A549 (cell line): ENCODE measurements at places on chromosomes 7 and 10.

DNA sequence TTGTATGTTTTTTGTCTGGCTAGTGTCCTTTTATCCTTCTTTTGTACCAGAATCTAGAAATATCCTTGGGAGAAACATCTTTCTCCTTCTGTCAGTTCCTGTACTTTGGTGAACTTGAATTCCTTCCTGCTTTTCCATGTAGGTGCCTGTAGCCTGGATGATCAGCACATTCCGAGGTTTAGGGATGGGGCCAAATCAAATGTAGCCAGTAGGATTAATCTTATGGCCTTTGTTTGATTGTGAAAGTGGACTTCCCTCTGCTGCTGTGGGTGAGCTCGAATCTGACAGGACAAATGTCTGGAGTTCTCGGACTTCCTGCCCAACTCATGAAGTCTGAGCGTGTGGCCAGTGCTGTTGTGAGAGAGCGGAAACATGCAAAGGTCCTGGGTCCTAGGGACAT is 33.2 kb upstream of the NAMPT start:
- DNase-seq = no peak

DNA sequence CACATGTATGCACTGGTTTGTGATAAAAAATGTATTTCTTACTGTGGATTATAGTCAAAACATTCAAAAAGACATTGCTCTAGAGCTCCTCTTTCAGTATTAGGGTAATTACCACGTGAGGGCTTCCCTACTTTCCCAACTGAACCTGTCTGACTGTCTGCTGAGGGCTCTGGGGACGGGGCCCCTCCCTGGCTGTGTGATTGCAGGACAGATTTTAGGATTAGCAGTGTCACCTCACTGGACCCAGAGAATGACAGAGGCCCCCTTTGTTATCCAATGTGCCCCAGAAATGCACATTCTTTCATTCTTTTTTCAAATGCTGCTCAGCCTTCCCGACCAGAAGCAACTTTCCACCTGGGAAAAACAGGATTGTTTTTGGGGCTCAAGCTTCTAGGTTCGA is 43.6 kb upstream of the MXI1 start:
- no peak for DNase-seq

- DNase-seq = peak; percentile 83
These were observed at the start of gene GALNT11 for GRCh38 chr7:152025077-152025936. GALNT11 (plus strand) TSS chr7:152025674; CDS start chr7:152094228, 68,554 bp downstream.

DNA sequence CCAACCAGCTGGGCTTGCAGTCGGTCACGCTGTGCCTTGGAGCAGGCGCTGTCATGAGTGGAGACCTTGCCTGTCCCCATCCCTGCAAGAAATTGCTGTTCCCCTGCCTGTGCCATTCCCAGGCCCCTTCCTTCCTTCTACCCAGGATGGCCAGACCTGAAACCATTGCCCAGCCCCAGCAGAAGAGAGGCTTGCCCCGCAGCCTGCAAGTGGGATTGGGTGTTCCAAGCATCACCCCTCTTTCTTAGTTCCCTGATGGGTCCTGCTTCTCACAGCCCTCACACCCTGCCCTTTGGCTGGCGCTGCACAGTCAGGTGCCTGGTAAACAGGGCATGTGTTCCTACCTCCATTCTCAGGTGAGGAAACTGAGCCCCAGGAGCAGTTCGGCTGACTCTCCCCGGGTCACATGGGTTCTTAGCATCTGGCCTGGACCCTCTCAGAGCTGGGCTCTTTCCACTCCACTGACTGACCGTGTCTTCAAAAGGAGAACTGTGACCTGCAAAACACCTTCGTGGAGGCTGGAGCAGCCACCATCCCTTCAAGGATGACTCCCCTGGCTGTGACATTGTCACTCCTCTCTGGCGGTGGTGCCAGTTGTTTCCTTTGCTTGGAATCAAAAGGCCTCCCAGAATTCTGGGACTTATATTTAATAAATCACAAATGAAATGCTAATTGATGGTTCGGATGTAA is 41.9 kb upstream of the PDCD4 start:
- DNase-seq = no peak

GRCh38 chr7:44615149-44615611 is 8.8 kb downstream of the OGDH start:
- DNase-seq = no peak

DNA sequence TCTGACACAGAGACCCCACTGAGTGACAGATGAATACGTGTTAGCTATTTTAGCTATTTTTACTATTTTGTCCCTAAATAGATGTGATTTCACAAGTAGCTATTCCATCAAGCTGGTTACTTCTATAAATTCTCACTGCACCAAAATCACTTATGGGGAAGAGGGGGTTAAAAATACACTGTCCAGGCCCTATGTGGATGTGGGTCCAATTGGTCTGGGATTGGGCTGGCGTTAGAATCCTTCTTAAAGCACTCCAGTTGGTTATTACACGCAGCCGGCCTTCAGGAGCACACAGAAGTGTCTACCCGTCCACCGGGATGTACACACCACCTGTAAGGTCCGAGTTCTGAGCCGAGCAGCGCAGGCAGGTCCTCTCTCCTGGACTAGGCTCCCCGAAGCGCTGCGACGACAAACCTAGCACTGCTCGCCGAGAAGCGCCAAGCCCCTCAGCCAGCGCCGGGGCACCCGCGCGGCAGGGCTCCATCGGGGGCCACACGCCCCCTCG is 222.3 kb upstream of the MKLN1 start:
- no peak for DNase-seq

DNA sequence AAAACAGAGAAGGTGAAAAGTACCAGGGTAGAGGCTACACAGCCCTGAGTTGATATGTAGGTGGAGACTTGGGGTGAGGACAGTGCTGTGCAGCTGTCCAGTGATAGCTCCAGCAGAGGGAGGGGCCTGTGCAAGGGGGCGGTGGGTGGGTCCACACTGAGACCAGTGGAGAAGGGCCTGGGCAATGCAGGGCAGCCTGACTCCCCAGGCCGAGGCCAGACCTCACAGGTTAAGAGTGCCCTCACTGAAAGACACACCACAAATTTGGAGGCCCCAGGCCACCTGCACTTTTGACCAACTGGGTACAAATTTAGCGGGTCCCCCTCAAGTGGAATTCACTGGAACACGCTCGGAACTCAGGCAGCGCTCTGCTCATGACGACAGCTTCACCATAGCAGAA is 6.7 kb upstream of the RASGEF1A start:
- no peak for DNase-seq

- no peak for DNase-seq
These were observed 261.7 kb downstream of the ETV1 start for GRCh38 chr7:13727751-13728150.

DNA sequence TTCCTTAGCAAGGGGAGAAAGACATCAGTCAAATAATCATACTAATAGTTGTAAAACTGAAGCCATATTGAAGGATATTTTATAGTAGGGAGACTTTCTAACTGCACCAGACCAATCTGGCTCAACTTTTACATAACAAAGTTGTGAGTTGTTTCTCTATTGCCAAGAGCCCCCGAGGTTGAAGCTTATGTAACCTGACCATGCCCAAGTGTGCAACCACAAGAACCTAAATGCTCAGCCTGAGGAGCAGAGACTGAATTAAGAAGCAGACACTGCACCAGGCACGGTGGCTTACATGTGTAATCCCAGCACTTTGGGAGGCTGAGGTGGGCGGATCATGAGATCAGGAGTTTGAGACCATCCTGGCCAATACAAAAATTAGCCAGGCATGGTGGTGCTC is 77.3 kb upstream of the ARMC3 start:
- DNase-seq = no peak

DNA sequence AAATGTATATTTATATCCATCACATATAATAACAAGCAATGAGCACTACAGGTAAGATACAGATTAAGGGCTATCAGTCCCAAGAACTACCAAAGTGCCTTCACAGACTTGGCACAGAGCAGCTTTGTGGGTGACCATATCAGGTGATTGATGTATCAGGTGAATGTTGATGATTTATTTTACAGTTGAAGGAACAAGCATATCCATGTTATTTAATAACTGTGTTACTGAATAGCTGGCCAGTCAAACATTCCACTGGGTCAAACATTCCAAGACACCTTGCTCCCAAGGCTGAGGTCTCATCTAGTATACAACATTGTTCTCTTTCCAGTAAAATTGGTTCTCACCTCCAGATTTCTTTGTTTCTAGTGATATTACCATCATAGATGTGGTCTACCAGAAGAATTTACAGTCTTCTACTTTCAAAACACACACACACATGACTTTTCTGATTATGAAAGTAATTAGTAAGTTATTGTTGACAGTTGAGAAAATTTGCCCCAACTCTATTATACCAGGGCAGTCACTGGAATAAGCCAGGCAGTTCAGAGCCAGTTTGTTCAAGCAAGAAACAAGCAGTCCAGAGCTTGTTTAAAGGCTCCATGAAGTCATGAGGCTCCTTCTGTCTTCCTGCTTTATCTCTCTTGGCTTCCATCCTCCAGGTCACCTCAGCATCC is 68.2 kb downstream of the ELAPOR2 start:
- no peak for DNase-seq

- no peak for DNase-seq
These were observed 27.7 kb upstream of the MYH16 start for GRCh38 chr7:99244939-99245338.

GRCh38 chr7:24836084-24836483 is 78.8 kb upstream of the GSDME start:
- no peak for DNase-seq

GRCh38 chr7:111787741-111788140 is 225.4 kb upstream of the IMMP2L start:
- DNase-seq = no peak

GRCh38 chr10:87603769-87604168 is 55.9 kb upstream of the PAPSS2 start:
- DNase-seq = no peak

- DNase-seq = peak; percentile 81
These were observed 37.0 kb downstream of the RBM20 start for GRCh38 chr10:110681023-110681681.

GRCh38 chr10:54444170-54444569 is 356.9 kb downstream of the PCDH15 start:
- no peak for DNase-seq

DNA sequence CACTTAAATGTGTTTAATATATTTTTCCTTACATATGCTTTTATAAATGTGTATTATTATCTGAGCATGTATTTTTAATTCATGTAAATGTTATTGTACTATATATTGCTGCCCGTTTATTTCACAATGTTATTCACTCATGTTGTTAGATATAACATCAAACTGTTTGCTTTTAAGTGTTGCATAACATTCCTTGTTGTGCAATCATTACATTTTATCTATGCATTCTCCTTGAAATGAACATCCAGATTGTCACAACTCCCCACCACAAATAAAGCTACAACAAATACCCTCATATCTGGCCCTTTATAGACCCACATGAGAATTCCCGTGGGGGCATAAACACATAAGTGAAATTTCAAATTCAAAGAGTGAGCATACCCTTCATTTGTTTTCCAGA is 264.2 kb downstream of the HPSE2 start:
- no peak for DNase-seq

DNA sequence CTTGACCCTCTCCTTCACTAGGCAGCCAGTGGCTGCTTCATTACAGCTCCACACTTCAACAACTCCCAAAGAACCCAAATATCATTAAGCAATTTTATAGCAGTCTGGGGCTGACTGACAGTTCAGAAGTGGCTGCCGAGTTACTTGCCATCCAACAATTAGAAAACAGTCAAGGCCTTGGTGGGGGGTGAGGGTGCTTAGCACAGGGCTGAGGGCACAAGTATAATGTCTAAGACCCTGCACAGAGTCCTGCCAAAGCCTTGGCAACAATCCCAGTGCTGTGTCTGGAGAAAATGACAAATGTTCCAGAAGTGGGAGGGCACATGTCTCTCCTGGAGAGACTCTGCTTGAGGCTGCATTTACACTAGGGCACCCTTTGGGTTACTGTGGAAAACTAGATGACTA is 71.1 kb downstream of the CXCL12 start:
- no peak for DNase-seq

DNA sequence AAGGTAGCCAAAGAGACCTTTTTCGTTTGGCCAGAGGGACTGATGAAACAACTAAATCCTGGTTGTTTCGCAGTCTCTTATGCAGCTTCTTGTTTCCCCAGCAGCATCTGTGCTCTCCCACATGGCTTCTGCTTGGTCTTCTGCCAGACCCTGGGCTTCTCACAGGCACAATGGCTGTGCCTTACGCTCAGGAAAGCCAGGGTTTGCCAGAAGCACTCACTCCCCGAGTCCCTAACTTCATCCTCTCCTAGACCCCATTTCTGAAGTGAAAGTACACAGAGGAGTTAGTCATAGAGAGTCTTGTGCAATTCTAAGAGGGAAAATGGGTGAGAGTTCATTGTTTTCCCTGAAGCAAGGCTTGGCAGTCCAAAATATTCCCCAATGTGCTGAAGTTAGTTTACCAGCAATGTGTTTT is 121.7 kb downstream of the EVX1 start:
- DNase-seq = no peak

GRCh38 chr7:124996778-124997177 is 67.2 kb upstream of the POT1 start:
- no peak for DNase-seq

- DNase-seq = no peak
These were observed 59.9 kb downstream of the INSIG1 start for GRCh38 chr7:155357573-155358041.

GRCh38 chr7:100884736-100885439 is 4.6 kb downstream of the UFSP1 start:
- no peak for DNase-seq

GRCh38 chr7:140673774-140674155 is 1.0 kb downstream of the ADCK2 start:
- no peak for DNase-seq

DNA sequence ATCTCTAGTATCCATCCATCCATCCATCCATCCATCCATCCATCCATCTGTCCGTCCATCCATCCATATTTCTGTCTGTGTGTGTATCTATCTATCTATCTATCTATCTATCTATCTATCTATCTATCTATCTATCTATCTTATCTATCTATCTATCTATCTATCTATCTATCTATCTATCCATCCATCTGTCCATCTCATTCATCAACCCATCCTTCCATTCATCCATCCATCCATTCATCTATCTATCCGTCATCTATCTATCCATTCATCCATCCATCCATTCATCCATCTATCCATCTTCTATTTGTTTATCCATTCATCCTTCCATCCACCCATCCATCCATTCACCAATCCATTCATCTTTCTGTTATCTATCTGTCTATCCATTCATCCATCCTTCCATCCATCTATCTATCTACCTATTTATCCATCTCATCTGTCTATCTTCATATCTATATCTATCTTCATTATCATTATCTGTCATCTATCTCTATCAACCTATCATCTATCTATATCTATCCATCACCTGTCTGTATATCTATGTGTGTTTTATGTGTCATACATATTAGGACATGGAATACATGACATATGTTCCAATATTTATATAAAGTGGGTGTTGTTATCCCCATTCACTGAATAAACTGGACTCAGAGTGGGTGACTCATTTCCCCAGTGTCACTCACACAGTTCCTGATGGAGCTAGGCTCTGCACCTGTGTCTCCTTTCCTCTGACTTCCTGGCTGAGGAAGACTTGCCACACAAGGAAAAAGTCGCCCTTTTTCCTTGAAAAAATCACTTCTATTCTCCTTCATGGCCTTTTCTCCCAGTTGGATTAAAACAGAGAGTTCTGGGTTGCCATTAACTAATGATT is 200.1 kb downstream of the CCDC3 start:
- DNase-seq = no peak
